ENCODE measurements at places on chromosomes 4 and X.

- no peak for DNase-seq
Measured at GRCh38 chr4:179130122-179130714, 1688.0 kb upstream of the AGA start.

GRCh38 chr4:184007891-184008290 lies 102.8 kb downstream of the STOX2 start:
- no peak for DNase-seq

DNA sequence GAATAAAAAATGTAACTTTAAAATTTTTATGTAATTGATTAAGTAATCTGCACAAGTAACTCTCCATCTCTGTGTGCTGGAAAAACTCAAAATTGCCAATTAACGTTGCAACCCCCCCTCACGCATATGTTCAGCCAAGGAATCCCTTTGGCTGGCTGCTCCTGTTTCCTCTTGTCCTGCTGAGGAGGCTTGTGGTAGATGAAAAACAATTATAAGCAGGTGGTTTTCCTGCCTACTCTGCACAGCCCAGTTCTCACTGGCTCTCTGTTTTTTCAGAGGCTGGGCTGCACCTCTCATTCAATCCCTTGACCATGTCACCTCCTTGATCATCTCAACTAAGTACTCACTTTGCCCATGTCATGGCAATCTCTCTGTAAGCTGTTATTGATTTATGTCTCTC lies 1068.4 kb downstream of the ARAP2 start:
- DNase-seq = no peak

DNA sequence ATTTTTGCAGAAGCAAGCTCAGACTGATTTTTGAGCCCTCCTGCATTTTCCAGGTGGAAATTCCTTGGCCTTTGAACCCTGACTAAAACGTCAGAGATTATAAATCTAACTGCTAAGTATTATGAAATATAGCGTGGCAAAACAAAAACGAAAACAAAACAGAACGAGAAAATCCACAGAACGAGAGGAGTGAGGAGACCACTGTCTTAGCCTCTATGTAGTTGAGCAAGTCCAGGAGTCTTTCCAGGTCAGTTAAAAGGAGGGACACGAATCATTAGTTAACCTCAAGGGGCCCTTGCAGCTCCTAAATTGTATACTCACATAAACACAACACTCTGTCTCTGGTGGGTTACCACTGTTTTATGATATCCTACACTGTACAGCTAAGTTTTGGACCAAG lies 80.2 kb downstream of the SYNPO2 start:
- DNase-seq = no peak

DNA sequence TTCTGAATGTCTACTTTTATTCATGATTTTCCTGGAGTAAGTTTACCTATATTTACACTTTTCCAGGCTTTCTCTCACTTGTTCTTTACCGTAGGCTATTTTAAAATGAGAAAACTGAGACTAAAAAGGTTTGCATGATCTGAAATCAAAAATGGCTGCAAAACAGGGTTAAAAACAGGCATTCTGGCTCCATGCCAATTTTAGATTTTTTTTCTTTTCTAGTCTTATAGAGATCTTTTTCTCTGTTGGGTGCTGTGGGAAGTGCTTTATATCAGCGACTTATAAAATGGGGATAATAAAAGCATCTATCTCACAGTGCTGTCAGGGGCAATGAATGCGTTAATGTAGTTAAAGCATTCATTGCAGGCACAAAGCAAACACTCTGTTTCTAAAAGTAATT lies 294.8 kb downstream of the PACRGL start:
- no peak for DNase-seq

DNA sequence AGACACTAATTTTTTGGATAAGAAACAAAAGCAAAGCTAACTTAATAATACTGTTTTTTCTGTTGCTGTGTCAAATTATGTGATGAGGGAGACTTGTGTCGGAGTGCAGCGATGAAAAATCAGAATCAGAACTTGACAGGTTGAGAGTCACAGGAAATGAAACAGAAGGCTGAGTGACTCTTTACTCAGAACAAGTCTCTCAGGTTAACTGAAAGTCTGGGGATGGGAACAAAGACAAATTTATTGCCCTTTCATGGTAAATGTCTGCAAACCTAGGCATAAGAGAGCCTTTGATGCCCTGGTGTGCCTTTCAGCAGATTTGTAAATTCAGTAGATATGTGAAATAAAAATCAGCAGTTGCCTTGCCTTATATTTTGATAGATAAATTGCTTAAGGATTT lies 96.0 kb downstream of the ADGRL3 start:
- DNase-seq = no peak

DNA sequence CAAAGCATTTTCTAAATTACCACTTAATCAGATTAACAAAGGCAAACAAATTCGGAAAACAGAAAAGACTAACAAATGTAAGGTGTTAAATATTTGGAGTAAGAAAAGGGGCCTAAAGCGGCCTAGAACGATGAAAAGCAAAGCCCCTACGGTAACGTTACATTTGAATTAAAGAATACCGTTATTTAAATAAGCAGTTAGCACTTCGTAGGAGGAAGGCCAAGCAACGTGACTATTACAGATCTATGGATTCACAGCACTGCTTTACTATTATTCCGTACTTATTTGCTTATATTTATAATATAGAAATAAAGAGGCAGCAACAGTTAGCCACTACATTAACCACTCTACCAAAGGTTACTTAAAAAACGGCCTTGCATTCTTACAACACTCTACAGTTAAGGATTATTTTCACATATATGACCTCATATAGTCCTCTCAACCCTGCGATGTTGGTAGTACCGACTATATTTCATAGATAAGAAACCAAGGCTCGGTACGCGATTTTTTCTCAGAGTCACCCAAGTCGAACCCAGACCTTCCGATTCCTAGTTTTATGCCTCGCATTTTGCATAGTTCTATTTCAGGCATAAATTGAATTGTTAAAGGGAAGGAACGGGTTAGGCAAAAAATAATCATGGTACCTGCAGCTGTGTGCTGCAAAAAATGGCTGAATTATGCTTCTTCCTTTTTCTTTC lies 2.9 kb downstream of the KLHL15 start:
- DNase-seq = no peak

DNA sequence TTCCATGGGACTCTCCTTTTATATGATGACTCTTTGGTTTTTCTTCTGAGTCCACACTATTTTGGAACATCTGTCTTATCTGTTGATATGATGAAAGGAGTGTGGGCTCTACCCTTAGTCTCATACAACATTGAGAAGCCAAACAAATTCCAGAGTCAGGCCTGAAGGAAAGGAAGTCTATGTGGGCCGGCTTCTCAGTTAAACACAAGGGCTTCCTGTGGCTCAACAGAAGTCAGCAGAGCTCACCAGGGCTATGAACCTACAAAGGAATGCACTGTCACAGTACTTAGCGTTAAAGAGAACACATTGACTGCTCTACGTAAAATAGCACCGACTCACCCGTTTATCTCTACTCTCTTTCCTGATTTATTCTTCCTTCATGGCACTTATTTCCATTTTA lies 641.0 kb upstream of the FRG1 start:
- DNase-seq = no peak

DNA sequence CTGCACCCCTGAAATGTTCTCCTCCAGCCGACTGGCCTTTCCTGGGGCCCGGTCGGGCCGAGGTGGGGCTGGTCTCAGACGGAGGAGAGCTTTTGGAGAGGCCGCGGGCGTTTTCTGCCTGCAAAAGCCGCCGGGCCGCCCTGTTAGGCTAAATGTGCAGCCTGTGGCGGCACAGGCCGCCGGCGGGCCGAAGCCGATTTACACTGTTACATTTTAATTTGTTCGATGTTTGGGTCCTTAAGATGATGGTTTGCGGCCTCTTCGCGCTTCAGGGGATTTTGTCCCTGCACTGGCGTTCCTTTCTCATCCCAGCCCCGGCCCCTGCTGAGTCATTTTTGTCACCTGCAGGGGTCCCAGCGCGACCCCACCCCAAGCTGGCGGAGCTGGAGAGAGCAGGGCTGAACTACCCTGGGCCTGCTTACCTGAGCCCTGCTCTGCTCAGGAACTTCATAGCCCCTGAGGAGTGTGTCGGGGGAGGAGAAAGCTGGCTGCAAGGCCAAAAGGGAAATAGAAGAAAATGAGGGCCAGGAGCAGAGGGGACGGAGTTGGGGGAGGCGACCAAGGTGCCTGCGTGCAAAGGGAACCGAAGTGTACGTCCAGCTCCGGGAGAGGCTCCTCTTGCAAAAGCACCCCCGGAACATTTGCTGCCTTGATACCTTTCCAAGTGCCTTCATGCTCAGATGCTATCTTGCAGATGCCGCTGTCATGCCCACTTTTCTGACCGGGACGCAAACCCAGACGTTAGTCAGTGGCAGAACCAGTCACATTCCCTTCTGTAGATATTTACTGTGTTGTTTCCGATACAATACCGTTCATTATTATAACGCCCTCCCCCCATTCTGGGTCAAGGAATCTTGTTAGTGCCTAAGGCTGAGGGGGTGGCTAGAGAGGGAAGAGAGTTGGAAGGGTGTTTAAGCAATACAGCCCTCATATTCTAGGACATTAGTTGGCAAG lies 977 bp upstream of the RBBP7 start:
- DNase-seq = no peak

DNA sequence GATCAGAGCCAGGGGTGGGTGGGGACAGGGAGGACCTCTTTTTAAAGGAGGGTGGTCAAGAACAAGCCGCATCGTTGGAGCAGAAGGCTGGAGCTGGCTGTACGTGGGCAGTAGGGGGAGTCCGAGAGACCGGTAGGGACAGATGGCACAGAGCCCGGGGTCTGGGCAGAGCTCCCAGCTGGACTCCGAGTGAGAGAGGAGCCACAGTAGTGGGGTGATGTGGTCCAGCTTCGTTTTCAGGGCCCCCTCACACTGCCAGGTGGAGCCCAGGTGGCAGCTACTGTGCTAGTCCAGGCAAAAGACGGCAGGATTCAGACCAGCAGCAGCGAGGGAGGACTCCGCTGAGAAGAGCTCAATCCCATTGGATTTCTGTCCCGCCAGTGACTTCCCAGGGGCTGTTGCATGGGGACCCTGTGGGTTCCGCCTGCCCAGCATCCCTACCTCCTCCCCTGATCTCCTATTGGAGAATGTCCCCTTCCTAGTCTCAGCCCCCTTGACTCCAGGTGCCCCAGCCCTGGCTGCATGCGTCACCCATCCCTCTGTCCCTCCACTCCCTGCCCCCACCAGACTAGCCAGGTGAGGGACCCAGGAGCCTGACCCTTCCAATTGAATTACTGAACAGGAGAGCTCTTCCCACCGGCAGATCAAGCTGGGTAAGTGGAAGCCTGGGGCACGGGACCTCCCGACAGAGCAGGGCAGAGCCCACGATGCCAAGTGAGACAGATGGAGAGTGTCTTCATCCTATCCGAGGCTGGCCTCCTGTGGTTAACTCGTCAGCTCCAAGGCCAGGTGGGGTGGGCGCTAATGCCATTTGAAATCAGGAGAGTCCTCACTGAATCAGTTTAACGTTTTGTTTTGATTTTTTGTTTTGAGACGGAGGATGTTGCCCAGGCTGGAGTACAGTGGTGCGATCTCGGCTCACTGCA lies 2.9 kb downstream of the ARHGAP4 start:
- DNase-seq = no peak

GRCh38 chr4:54058171-54058570 lies 6.2 kb downstream of the CHIC2 start:
- no peak for DNase-seq

DNA sequence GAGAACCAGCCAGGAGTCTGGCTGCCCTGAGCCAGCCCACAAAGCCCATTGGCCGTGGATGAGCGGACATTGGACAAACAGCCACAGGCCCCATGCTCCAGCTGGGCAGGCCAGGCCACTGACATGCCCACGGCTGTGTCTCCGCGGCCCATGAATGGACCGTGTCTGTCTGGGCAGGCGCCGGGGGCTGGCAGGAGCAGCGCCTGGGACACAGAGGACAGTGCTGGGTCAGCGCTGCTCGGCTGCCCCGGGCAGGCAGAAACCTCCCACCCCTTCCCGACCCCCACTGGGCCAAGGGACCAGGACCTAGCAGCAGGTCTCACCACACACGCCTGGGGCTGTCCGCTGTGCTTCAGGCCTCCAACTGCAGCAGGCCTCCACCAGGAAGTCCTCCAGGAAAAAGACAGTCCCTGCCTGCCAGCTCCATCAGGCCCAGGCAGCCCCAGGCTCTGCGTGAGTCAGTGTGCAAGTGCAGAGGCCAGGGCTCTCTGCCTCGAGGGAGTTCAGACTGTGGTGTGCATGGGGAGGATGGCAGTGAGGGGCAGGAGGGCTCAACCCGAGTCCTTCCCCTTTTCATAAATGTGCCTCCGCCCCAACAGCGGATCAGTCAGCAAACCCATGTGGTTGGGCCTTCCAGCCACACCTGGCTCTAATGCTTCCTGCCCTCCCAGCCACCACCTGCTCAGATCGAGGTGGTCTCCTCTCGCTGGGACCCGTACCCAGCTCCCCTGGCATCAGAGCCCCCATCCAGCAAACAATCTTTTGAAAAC lies 17.2 kb upstream of the FGFR3 start:
- DNase-seq = no peak

GRCh38 chrX:25762656-25763055 lies 375.5 kb upstream of the MAGEB18 start:
- no peak for DNase-seq

DNA sequence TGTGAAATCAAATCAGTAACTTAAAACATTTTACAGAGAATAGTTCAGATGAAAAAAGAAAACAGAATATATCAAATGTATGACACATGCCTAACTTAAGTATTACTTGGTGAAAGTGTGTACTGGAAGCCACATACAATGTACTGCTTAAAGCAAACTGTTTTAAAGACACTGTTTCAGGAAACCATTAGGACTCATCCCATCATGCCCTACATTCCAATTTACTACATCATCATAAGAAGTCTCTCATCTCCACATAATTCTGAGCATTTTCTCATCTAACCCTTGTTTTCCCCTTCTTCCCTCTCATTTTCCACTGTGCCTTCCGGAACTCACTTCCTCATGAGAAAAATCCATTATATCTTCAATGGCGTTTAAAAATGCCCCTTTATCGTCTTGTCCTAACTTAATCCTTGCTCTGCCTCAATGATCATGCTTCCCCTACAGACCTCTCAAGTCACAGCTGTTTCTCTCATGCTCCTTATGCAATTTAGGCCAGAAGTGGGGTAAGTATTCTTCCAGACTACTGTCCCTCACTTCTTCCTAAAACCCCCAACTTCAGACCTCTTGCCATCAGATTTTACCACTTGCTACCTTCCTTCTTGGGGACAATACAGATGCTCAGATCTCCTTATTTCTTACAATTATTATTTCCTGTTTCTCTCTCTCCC lies 26.8 kb upstream of the FGF5 start:
- DNase-seq = no peak

DNA sequence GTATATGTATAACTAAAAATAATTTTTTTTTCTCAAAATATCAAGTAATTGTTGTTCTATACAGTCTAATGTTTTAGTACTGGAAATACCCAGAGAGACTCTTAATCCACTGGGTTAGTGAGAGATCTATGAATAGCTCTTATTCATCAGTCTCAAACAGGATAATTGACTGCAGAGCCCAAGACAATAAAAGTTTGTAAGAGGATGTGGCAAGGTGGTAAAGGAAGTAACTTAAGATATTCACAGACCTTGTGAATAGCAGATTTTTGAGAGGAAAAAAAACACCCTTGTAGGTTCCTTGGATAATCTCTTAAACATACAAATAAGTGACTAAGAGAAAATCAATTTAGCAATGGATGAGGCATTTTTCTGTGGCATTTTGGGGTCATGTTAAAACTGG lies 210.9 kb upstream of the FAM241A start:
- no peak for DNase-seq

Data from iPS DF 19.7 (cell line).